ENCODE measurements at places on chromosomes 4 and X. TPM values are rescaled to one million over a fixed set of nuclear protein-coding genes. Genes with fewer than 3 reads are reported as not detected.
A peak's percentile ranks its signal among the peaks of the same experiment; 100 is the strongest.

DNA sequence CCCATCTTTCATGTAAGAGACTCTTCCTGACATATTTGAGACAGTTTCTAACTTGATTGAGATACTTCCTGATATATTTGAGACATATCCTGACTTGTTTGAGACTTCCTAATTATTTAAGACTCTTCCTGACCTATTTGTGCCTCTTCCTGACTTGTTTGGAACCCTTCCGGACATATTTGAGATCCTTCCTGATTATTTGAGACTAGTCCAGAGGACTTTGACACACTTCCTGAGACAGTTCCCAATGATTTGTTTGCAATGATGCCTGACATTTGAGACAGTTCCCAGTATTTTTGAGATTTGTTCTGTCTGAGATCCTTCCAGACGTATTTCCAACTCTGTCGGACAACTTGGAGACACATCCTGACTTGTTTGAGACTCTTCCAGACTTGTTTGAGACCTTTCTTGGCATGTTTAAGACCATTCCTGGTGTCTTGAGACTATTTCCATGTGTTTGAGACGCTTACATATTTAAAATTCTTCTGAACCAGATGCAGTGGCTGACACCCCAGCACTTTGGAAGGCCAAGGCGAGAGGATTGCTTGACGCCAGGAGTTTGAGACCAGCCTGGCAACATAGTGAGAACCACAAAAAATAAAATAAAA is 118.9 kb upstream of the USP9X start:
- no peak for DNase-seq

DNA sequence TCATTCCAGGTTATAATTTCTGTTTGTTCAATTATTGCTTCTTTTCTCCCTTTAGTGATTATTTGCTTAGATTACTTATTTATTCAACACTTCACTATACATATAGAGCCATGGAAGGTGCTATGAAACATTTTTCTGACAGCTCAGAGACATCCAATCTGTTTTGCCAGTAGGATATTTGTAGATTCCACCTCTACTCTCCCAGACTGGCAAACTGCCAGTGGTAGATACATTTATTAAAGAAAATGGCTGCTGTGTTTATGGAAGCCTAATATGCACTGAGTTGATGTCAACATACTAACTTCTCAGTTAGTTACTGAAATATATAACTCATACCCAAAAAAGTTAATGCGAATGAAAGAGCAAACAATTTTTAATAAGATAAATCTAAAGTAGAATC is 348.6 kb downstream of the TRAM1L1 start:
- DNase-seq, result no peak

GRCh38 chr4:7933651-7934510 is 5.8 kb downstream of the AFAP1 start:
- peak; percentile 48 for DNase-seq

GRCh38 chrX:45743906-45744625 is 543.4 kb upstream of the DIPK2B start:
- DNase-seq, result no peak

- no peak for DNase-seq
Measured at GRCh38 chrX:130144509-130144908, 21.1 kb downstream of the AIFM1 start.

- no peak for DNase-seq
Measured at GRCh38 chr4:99219479-99219878, 433 bp upstream of the ADH6 start.

DNA sequence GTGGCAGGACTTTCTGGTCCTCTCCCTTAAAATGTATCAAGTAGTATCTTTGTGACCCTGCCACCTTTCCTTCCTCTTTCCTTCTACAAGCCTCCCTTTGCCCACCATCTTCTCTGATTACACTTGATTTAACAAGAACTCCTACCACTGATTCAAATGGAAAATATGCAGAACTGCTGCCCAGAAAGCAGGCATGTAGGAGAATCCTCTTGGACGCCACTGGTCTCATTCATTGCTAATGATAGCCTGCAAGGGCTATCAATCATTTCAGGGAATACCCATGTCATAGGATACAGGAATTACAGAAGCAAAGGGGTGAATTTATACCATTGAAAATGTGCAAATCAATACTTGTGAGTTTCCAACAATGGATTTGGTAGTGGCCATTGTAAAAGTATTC is 294.6 kb upstream of the NRK start:
- DNase-seq, result no peak

- DNase-seq, result no peak
Measured at GRCh38 chr4:53463340-53463739, 85.9 kb downstream of the FIP1L1 start.

- DNase-seq, result no peak
Measured at GRCh38 chr4:59054086-59054485, 1943.9 kb upstream of the IGFBP7 start.

GRCh38 chrX:66912417-66912816 is 273.5 kb upstream of the EDA2R start:
- DNase-seq, result no peak

- no peak for DNase-seq
Measured at GRCh38 chr4:138097912-138098600, 144.1 kb downstream of the SLC7A11 start.

DNA sequence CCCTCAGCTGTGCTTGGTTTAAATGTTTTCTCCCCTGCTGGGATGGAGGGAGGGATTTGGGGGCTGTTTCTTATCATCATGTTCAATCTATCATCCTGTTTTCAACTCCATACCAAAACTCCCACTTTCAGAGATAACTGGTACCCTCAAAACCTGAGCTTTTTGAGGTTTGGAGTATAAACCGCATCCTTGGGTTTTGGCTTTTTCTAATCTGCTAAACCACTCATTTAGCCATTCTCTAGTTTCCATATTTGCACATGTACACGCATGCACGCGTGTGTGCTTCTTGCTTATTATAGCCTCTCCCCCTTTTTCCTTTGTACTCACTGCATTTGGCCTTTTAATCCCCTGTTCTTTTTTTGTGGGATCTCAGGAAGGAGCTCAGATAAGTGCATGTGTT is 116.7 kb upstream of the TEX13D start:
- no peak for DNase-seq

Gene CCSER1
- 9.6 TPM for total RNA-seq

Gene SRPK3
- total RNA-seq, result 24.1 TPM

Gene ITGB1BP2
- 115 TPM for total RNA-seq

Gene CABS1
- not detected for total RNA-seq

Gene SHROOM2
- 2.7 TPM for total RNA-seq
